NCI-H2227 treated with DMSO at 0.1 percent for 48 hours (cell line): ENCODE measurements at places on chromosomes 1 and 21.
A peak's percentile ranks its signal among the peaks of the same experiment; 100 is the strongest.

- no peak for DNase-seq
Measured at GRCh38 chr21:31897311-31897710, 24.5 kb downstream of the HUNK start.

DNA sequence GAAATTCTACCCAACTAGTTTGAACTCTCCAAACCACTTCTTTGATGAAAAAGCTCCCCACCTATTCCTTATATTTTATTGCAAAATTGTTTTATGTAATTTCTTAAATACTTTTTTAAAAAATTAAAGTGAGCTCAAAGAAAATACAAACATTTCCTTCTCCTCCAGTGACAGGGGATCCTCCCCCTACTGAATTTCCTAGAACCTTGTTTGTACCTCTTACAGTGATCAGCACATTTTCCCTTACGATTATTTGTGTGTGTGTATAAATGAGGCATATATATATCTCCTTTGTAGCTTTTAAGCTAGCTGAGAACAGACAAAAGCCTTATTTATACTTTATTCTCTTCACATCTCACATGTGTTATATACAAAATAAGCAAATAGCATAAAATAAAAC, 44.4 kb downstream of the VAV3 start:
- no peak for DNase-seq

- no peak for DNase-seq
Measured at GRCh38 chr1:164709126-164709525, 150.1 kb downstream of the PBX1 start.

- DNase-seq, result peak; percentile 66
Measured at GRCh38 chr1:43530483-43531106, at the start of gene PTPRF. TSS of gene PTPRF (plus strand) at chr1:43530883. CDS start at chr1:43545076, 14,193 bp downstream.

DNA sequence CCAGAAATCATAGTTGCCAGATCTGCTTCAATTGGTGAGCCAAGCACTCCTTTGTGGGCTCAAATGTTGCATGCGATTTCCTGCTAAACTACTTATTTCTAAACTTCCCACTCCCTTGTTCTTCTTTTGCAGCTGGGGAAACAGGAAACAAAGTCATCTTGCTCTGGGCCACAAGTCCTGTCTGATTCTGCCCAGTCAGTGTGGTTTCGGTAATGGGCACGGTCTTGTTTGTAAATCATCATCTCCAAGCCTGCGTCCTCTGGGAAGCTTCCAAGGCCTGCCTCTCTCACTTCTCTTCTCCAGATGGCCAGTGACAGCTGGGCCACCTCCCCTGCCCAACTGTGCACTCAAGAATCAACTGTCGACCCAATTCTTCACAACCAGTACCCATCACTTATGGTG, 4.4 kb downstream of the S100A8 start:
- no peak for DNase-seq

DNA sequence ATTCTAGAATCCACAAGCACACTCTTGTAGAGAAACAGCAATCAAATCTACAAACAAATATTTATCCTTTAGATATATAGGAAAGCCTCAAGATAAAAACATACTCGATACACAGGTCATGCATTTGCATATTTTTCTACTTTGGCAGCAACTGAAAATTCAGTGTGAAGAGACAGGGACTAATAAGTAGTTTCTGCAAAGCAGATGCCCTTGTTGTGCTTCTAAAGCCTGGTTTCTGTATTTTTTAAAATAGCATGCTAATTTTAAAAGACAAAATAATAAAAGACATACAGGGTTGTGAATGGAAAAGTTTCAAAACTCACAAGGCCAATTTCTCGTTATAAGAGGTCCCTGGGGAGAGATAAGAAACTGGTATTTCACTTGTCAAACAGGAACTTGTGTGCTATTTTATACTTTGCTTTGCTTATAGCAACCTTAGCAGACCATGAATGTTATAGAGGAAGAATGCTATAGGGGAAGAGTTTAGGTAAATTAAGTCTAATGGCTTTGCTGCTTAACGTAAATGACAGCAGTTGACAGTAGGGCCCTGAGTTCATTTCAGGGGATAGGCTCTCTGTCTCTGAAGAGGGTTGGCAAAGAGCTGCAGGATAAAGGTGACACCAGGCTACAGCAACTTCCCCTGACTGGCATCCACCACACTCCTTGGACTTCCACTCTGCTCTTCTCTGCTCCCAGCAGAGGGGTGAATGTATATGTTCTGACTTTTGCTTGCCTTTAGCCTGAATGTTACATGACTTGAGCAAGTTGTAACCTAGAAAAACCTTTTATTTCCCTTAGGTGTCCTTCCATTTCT, 9.4 kb upstream of the RGS13 start:
- DNase-seq, result no peak

- DNase-seq, result no peak
Measured at GRCh38 chr1:179743679-179744400, 749 bp downstream of the FAM163A start.

GRCh38 chr1:31762726-31763670, 1.1 kb downstream of the ADGRB2 start:
- DNase-seq, result peak; percentile 73

DNA sequence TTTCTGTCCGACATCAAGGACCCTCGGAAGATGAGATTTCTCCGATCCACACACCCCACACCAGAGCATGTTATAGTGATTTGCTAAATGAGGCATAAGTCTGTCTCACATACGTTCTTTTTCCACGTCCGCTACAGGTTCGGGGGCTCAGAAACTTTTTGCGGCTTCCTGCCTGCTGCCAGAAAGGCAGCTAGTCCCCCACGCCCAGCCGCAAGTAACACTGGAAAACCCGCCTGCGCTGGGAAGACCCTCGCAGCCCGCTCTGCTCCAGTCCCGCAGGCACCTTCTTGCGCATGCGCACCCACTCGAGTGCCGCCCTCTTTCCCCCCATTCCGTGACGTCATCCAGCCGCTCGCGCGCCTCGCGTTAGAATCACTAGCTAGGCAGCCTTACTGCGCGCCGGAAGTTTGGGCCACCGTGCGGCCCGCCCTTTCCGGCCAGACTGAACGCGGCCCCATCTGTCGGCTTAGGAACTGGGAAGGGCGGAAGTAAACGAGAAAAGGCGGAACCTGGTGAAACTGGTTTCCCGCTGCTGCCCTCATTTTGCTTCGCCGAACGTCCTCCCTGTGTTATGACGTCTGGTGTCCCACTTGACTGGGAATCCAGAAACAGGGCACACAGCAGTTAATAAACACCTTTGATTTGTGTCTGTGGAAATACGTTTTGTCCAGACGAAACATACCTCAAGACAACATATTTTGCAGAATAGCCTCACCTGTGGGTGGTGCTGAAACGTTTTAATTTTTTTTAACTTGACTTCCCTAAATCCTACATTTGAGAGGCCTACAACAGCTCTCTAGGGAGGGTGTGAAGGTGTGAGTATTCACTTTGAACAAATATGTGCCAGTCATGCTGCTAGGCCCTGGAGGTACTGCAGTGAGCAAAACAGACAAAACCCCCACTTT, at the start of gene C1orf74:
C1orf74 (minus strand) TSS at position 295 of the 905 bp plus-strand sequence. CDS start 925 bp downstream, outside the sequence.
- peak; percentile 99 for DNase-seq

GRCh38 chr1:36320291-36320761, 3.1 kb downstream of the EVA1B start:
- no peak for DNase-seq

DNA sequence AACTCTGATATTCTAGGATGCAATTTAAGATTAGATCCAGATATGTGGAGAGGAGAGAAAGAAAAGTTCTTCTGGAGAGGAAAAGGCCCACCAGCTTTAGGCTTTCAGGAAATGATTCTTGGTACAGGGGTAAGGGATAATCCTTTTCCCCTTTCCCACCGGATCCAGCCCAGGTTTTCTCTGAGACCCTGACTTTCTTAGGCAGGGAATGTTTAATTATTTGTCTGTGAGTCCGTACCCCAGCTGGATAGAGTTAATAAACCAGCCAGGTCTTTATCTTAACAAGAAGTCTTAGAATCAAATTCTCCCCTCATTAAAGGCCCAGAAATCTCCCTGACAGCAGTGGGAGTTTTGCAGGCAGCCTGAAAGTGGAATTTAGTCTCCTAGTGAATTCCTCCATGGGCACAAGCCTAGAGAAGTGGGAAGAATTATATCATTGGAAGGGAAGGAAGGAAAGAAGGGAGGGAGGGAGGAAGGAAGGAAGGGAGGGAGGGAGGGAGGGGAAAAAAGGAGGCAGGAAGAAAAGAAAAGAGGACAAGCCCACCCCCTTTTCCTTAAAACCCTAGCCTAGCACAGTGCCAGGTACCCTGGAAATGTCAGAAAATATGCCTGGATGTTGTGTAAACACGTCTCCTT, 189.0 kb downstream of the PLPP3 start:
- no peak for DNase-seq

GRCh38 chr1:1418464-1419362, 2.4 kb downstream of the ANKRD65 start:
- DNase-seq, result no peak

DNA sequence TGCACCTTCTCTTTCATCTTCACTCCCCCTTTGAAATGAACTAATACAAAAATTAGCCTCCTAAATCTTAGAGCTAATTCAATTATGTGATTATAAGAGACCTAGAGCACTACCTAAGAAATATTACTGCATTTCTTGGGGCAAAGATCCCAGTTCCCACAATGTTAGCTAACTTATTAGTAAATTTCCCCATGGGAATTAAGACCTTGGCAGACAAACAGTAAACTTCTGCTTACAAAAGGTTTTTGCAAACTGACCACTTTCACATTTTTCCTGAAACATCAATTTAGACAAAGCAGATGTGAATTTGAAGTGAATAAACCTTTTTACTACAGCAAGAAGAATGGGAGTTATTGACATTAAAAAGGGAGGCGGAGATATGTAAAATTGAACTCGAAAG, 34.6 kb upstream of the LHX8 start:
- DNase-seq, result no peak

GRCh38 chr1:59006289-59006658, 222.4 kb upstream of the JUN start:
- no peak for DNase-seq

DNA sequence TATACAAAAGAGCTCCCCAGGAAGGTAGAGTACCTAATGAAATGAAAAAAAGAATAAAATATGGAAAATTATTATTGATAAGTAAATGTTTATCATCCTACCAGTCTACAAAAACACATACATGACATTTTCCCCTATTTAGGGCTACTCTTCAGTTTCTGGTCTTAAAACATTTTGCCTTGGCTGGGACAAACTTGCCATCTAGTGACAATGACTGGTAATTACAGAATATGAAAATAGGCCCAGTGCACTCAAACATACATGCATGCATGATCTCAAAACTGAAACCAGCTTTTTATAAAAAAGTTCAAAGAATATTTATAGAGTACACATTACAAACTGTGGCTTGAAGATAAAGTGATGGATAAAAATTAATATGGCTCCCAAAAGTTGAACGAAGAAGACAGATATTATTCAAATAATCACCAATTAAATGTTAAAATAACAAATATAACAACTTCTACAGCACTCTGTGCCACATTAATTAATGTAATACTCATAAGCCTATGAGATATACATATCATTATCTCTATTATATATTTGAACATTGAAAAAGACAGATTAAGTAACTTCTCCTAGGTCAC, 10.5 kb upstream of the RNPC3 start:
- DNase-seq, result peak; percentile 18

- DNase-seq, result peak; percentile 75
Measured at GRCh38 chr1:212858461-212859265, 588 bp downstream of the FLVCR1 start.

DNA sequence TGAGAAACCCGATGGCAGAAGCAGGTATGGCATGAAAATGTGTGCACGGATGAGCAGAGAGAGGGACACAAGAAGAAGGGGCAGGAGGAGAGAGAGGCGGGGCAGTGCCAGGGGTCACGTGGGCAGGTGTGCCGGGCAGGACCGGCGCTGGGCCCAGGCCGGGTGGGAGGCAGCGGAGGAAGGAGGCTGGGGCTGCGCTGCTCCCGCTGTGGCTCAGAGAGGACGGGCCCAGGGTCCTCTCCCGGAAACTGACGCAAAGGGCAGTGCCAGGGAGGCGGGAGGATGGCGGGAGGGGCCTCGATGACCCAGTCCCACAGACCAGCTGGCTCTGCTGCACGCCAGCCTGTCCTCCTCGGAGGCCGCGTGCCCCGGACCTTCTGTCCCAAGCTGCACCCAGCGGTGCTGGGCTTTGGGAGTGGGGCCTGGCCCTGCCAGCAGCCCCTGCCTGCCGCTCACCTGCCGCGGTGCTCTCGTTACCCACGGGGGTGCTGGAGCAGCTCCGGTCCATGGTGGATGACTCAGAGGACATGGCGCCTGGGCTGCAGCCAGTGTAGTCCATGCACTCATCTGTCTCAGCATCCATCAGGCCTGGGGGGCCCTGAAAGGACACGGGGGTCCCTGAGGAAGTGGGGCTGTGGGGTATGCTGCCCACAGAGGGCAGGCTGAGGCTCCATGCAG, 153.9 kb downstream of the CASZ1 start:
- no peak for DNase-seq

GRCh38 chr1:100433563-100433962, 81.3 kb downstream of the CDC14A start:
- no peak for DNase-seq

DNA sequence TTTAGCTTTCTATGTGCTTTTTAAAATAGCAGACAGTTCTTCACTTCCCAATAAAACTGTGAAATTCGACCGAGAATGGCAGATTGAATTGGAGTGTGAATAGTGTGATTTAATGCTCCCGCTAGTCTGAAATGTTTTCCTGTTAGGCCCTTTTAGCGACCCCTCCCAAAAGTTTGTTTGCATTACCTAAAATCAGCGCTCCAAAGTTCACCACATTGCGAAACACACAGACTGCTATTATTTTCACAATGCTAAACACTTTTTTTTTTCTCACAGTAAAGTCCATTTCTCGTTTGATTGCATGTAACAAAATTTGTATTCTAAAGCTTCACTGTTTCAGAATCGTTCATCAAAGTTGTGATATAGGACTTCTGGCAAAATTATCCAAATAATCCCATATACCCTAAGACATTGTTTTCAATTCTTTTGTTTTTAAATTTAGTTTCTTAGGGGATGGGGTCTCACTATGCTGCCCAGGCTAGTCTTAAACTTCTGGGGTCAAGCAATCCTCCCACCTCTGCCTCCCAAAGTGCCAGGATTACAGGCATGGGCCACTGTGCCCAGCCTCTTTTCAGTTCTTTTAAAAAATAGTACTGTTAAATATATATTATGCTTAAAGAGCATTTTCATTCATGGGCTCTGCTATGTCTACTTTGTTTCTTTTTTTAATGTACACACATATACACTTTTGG, 76.5 kb upstream of the USH2A start:
- DNase-seq, result no peak

- DNase-seq, result no peak
Measured at GRCh38 chr1:3501856-3502640, 47.6 kb downstream of the ARHGEF16 start.

- no peak for DNase-seq
Measured at GRCh38 chr1:73910062-73910461, 287.9 kb downstream of the LRRIQ3 start.

DNA sequence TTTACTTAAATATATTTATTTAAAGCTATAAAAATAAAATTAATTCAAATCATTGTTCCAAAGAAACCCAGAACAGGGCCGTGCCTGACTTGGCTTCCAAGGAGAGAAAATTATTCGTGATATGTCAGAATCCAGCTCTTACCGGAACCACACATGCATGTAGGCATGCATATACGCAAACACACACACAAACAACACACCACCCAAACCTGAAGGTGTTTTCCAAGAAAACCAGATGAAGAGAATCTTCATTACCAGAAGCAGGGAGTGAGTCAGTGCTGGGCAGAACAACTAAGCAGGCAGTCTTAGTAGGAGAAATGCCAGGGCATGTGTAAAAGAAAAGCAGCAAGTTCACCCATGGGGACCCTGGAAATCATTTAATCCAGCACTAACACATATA, 432.0 kb upstream of the BEND5 start:
- DNase-seq, result no peak

- DNase-seq, result peak; percentile 88
Measured at GRCh38 chr21:25735646-25736597, 1.1 kb downstream of the GABPA start.

GRCh38 chr1:165954940-165955339, 127.5 kb downstream of the UCK2 start:
- no peak for DNase-seq

- DNase-seq, result no peak
Measured at GRCh38 chr1:51666478-51666877, 49.6 kb downstream of the OSBPL9 start.
